BJ (cell line): ENCODE measurements at places on chromosomes 5 and 9. TPM values are rescaled to one million over a fixed set of nuclear protein-coding genes. Genes with fewer than 3 reads are reported as not detected.

The FBP2 gene
- not detected in 2 replicates for polyA plus RNA-seq

The ITGA1 gene
- 35.2 and 53.0 TPM in 2 replicates for polyA plus RNA-seq

The RIOK2 gene
- 5.7 and 17.3 TPM in 2 replicates for polyA plus RNA-seq

The NR4A3 gene
- polyA plus RNA-seq: 2.0 and 2.3 TPM in 2 replicates

The ASB6 gene
- polyA plus RNA-seq: 13.1 and 23.2 TPM in 2 replicates

The SPATA31A3 gene
- polyA plus RNA-seq: not detected in 2 replicates

The STKLD1 gene
- 0.70 and 1.2 TPM in 2 replicates for polyA plus RNA-seq

The OTP gene
- not detected in 2 replicates for polyA plus RNA-seq
